MM.1S (cell line): ENCODE measurements at places on chromosomes 11 and 22.
A peak's percentile ranks its signal among the peaks of the same experiment; 100 is the strongest.

GRCh38 chr11:134939905-134940304 lies 527.9 kb upstream of the B3GAT1 start:
- no peak for DNase-seq

DNA sequence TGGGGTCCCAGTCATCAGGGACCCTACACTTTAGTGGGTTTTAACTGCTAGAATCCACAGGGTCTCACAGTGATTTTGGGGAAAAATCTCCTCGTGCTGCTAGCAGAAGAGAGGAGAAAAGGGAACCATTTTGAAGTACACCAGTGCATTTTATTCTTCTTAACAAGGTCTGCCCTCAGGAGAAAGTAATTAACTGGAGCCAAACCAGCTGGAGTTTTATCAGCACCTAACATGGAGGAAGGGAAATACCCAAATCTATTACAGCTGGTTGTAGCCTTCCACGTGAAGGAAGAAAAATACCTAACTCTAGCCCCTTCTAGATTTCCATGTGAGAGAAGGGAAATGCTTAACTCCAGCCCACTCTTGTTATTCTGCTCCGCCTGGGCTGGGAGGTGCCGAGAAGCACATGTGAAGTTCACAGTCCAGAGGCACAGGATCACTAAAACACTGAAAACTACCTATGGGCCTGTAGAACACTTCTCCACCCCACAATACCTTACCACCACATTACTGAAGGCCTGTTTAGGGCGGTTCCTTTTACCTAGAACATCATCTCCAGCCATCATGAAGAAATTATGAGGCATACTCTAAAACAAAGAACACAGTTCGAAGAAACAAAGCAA lies 31.3 kb upstream of the TEAD1 start:
- no peak for DNase-seq

GRCh38 chr11:92702805-92703448 lies 266.5 kb upstream of the MTNR1B start:
- no peak for DNase-seq

GRCh38 chr22:34688825-34689224 lies 377.1 kb upstream of the ISX start:
- DNase-seq, result no peak

DNA sequence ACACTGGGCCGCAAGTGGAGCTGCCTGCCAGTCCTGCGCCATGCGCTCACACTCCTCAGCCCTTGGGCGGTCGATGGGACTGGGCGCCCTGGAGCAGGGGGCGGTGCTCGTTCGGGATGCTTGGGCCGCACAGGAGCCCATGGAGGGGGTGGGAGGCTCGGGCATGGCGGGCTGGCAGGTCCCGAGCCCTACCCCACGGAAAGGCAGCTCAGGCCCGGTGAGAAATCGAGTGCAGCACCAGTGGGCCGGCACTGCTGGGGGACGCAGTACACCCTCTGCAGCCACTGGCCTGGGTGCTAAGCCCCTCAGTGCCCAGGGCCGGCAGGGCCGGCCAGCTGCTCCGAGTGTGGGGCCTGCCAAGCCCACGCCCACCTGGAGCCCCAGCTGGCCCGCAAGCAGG lies 328.7 kb upstream of the LRRC4C start:
- DNase-seq, result no peak

- peak; percentile 69 for DNase-seq
Observed at GRCh38 chr11:11848891-11849746, 7.3 kb downstream of the USP47 start.

GRCh38 chr22:49551446-49551845 lies 276.2 kb downstream of the BRD1 start:
- no peak for DNase-seq

DNA sequence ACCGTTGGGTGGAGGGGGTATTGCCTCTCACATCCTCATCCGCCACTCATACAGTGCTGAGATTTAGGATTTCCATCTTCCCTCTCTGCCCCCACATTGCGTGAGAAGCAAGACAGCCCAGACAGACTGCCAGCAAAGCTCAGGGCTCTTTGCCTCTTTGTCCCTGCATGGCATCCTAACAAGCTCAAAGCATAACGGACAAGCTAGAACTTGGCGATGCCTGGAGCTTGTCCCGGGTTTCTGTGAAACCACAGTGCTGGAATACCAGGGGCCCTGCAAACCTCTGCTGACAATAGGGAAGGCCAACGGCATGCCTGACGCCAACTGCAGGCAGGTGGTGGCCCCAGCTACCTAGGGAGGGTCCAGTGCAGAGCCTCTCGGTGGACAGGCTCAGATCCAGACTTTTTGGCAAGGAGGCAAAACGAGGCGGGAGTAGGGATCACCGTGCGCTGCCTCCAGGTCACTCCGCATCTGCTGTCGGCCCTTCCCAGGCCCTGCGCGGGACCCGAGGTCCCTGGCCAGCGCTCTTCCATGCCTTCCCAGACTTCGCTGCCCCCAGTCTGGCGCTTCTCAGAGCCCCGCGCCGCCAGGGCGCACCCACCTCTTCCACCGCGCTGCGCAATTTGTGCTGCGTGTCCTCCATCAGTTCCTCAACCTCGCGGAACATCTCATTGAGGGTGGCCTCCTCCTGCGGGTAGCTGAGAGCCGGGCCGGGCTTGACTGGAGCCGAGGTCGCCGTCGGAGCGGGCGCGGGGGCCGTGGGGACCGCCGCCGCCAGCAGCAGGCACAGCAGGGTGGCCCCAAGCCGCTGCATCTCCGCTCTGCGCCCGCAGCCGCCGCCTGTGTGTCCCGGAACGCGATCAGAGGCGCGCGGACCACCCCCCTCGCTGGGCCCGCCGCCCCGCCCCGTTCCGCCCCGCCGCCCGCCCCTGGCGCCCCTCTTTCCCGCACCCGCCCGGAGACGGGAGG lies at the start of gene DKK3:
TSS of gene DKK3 (minus strand) at position 858 of the 969 bp plus-strand sequence. CDS start at position 814, 44 bp downstream.
- no peak for DNase-seq

GRCh38 chr22:30238661-30239487 lies 7.7 kb downstream of the LIF start:
- no peak for DNase-seq

DNA sequence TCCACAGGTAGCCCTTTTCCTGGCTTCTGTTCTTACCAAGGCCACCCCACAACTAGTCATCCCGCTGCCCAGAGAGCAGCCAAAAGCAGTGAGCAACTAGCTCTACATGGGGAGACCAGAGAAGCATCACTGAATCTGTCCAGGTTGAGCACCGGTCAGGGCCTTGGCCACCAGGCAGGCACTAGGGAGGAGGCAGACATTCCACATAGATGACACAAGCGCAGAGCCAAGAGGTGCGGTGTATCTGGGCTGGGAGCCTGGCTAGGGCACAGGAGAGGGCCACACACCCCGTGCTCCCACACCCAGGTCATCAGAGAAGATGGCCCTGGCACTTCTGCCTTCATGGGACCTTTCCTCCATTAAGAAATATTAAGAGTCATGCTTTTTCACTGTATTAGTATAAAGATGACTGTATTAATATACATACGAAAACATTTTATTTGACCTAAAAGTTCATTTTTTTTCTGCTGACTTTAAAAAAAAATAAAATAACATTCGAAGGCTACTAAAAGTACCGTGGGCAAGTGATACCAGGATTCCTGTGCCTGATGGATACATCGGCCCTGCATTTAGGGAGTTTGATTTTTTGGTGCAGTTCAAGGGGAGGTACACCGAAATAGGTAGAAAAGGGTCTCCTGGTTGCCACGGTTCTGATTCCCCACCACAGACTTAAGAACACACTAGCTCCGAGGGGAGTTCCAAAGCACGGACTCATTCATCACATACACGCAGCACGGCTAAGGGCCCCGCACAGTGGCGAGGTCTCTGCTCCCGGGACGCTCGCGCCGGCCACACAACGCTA lies 1.2 kb downstream of the DGCR2 start:
- DNase-seq, result no peak

- peak; percentile 72 for DNase-seq
Observed at GRCh38 chr11:102007567-102008437, 39.4 kb upstream of the CFAP300 start.

DNA sequence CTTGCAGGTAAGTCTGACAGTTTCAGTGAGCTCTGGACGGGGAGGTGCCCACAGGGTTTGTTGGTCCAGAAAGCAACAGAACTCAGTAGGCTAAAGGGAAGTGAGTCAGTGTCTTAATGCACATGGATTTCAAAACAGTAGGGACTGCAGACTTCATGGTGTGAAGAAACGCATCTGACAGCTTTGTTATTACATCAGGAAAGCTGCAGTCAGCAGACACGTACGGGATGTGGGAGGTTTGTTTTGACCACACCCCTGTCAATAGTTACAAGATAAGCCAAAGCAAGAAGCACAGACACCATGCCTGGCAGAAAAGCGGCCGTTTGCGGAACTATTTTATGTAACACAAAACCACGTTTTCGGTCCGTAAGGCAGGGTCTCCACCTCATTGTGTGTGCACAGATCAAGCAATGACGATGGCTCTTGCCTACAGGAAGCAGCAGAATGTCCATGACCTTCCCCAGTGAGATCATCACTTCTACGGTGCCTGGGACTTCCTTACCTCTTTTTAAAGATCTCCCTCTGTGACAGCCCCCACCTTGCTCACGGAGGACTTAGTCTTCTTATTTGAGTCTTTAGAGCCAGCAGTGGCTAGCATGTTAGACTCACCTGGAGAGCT lies 58.2 kb upstream of the FTH1 start:
- DNase-seq, result peak; percentile 11

DNA sequence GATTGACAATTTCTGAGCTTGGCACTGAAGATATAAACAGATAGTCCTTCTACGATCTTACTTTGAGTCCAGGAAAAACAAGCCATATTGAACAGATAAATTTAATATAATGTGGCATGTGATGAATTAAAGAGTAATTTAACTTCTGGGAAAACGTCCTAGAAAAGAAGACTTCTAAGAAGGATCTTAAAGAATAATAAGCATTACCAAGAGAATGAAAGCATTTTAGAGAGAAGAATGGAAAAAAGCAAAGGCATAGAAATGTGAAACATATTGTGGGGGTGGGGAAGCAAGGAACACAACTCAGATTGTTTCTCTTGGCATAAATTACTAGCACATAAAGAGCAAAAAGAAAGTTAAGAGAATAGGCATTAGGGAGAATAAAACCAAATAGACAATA lies 5.4 kb downstream of the DDIAS start:
- DNase-seq, result no peak

GRCh38 chr22:32023251-32023827 lies 19.7 kb upstream of the SLC5A1 start:
- DNase-seq, result no peak

- DNase-seq, result peak; percentile 55
Observed at GRCh38 chr11:45847911-45848316, 639 bp downstream of the CRY2 start.
